Activated CD4-positive, alpha-beta T cell treated with anti-CD3 and anti-CD28 coated beads, Interleukin-2, amount 10 ng/mL, durations not matched to agents 7 days and 5 days (primary cell): ENCODE measurements at places on chromosomes 7 and 10. TPM values are rescaled to one million over a fixed set of nuclear protein-coding genes. Genes with fewer than 3 reads are reported as not detected.

GRCh38 chr10:8577686-8578085 lies 523.2 kb downstream of the GATA3 start:
- DNase-seq, result no peak

DNA sequence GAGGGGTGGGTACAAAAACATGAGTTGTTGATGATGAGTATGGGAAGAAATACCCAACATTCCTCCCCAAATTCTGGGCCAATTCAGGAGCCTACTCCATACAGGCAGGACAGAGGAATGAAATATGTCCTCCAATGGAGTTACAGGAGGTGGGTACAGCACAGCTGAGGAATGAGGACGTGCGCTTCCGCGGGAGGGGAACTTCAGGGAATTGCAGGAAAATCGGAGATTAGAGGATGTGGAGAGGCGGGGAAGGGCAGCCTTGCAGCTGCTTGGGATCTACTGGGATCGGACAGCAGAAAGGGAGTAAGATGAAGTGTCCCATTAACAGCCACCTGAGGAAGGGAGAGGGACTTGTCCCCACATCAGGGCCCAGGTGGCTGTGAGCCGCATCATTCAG lies 50.2 kb downstream of the PDIA4 start:
- DNase-seq, result no peak

- DNase-seq, result no peak
Observed at GRCh38 chr10:33680036-33680435, 345.6 kb upstream of the NRP1 start.

DNA sequence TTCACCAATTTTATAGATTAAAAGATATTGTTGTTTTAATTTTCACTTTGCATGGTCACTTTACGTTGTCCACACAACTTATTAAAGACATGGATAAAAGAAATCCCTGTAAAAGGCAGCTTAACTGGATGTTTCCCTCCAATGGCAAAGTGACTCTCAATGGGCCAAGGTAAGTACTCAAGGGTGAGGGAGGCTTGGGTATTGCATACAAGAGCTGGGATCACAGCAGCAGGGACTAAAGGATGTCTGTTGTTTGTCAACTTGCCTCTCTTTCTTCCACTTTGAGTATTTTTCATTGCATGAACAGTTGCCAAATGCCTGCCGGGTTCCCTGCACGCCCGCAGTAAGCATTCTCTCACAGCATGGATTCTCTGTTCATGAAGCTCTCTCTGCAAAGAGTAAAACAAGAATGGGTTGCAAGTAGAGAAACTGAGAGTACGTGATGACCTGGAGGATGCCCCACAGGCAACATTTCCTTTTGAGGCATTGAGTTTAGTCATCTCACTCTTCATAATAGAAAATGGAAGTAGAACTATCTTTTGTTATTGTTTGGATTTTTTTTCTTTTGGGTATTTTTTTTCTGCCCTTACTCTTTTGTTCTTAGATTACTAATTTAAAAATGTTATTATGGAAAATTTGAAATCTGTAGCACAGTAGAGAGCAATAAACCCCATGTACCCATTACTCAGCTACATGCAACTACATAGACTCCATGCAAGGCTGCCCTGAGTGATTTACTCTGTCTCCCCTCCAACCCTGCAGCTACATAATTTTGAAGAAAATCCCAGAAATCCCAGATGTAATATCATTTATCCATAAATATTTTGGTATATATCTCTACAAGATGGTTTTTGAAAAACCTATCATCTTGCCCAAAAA lies 26.3 kb downstream of the GPR141 start:
- DNase-seq, result no peak

GRCh38 chr7:65955718-65956117 lies 26.3 kb downstream of the GUSB start:
- DNase-seq, result no peak

Gene PRLHR
- total RNA-seq, result not detected

Gene ITGA8
- total RNA-seq, result not detected
